ENCODE measurements at places on chromosomes 7 and 10.

GRCh38 chr10:35185260-35186034 is 58.8 kb downstream of the CREM start:
- DNase-seq, result no peak

DNA sequence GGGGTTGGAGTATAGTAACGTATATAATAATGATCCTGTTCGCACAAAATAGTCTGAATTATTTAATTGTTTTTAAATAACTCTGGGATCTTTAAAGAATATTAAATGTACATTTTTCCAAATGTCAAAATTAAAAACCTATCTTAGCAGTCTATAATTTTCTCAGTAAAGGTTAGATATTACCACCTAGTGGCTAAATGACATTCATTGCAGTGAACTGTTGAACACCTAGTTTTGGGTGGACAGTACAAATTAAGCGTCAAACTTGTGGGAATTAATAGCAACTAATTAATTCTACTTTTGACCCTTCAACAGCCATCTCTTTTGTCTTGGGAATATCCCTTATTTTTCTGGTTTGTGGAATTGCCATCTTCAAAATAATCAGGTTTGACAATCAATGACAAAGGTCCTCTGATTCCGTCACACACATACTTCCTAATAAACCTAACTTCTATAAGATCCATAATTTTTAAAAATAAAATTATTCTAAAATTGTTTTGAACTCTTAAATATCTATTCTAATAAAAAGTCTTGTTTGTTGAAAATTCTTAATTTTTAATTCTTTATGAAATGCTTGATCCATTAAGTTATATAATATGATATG is 165.7 kb downstream of the SEMA3D start:
- no peak for DNase-seq

- no peak for DNase-seq
These were observed 401 bp downstream of the LRRC27 start for GRCh38 chr10:132332433-132332754.

- no peak for DNase-seq
These were observed 176.2 kb upstream of the CHRM2 start for GRCh38 chr7:136692221-136692620.

GRCh38 chr10:1932692-1933094 is 195.4 kb upstream of the ADARB2 start:
- DNase-seq, result no peak

GRCh38 chr10:97019213-97019844 is 166.4 kb downstream of the SLIT1 start:
- no peak for DNase-seq

DNA sequence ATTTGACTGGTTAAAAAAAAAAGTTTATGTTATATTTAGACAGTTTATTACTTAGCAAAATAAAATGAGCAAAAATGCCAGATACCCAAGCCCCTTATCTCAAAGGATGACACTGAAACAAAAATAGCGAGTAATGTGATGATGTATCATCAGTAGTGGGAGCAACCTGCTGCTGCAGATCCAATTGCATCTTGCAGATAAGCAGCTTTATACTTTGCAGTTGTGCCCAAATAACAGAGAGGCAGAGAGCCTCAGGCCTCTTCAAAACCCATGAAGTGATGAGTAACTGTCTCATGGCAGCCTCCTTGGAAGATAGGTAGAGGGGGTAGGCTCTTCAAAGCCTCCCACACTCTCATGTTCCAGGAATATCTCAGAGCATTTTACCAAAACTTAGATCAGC is 468.2 kb upstream of the LRRTM3 start:
- no peak for DNase-seq

DNA sequence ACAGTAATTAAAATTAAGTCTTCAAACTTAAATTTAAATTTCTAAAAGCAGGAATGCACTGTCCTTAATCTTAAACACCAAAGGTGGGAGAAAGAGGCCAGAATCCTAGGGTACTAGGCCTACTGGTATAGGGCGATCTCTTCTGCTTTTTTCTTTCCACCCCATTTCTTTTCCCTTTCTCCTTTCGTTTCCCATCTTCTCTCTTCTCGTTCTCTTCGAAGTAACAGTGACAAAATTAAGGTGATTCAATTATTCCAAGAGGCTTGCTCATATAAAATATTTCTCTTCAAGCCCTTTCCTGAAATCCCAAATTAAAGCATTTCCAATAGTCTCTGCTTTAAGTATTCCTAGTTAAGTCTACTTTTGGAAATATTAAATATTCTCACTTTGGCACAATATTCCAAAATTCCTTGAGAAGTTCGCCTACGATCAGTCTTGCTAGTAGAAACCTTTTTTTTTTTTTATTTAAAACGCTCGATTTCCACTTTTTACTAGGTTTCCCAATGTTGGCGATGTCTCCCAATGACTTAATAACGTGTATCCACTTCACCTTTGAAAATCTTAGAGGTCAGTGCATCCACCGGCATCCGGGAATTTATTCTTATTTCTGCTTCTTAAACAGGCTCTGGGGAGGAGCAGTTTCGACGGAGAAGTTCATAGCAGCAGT is 765 bp upstream of the LCOR start:
- DNase-seq, result no peak

Data from CD4-positive, alpha-beta T cell treated with Interleukin-6 at 100 ng/mL for 8 hours (primary cell).